NCI-H510A (cell line): ENCODE measurements at places on chromosomes 1 and 21.

DNA sequence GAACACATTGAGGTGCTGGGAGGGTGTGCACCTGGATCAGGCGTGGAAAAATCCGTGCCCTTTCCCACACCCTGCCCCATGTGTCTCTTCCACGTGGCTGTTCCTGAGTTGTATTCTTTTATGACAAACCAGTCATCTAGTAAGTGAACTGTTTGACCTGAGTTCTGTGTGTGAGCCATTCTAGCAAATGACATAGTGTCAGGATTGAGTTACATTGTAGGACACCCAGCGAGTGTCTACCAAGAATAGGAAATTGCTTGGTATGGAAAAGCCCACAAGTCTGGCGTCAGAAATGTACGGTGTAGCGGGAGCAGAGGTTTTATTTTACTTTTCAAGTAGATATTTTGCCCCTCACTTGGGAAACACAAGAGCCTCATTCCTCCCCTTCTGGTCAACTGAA, 1.2 kb upstream of the MRAP start:
- no peak for DNase-seq

GRCh38 chr1:209983953-209984352, 45.9 kb downstream of the SYT14 start:
- no peak for DNase-seq

DNA sequence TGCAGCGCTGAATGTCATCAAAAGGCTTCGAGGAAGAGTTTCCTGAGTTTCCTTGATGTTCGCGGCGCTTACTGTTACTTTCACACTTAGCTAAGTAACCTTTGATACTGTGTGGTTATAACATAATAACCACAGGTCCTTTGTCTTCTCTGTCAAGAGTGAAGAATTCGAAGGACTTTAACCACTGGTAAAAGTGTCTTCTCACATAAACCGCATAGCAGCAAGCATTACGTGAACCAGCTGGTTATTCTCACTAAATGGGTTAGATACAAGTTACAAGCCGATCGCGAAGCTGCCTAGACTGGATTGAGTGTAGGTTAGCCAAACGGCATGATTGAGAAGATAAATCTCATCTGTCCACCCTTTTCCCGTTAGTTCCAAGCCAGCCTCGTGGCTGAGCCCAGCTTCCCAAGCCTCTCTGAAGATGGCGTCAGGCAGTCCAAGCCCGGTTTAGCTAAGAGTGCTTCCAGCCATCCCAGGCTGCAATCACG, 18.3 kb upstream of the IFNGR2 start:
- DNase-seq = no peak

DNA sequence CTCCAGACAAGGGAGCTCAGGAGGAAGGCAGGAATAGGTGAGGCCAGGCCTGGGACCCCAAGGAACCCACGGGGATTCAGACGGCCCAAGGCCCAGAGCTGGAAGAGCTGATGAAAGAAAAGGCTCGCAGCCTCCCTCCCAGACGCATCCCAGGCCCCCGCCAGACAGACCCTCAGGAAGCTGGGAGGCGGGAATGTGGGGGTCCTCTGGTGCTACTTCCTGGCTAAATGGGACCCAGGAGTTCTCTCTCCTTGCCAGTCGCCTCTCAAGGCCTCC, 430 bp downstream of the FBXO2 start:
- DNase-seq = no peak

- no peak for DNase-seq
Measured at GRCh38 chr1:61231795-61232194, 149.4 kb downstream of the NFIA start.

DNA sequence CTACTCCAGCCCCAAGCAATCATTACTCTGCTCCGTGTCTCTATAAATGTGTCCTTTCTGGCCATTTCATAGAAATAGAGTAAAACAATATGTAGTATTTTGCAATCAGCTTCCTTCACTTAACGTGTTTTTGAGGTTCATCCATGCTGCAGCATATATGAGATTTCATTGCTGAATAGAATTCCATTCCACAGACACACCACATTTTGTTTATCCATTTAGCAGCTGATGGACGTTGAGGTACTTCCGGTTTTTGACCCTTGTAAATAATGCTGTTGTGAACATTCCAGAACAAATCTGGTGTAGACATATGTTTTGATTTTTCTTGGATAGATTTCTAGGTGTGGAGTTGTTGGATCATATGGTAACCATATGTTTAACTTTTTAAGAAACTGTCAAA, 30.7 kb downstream of the ADAM30 start:
- no peak for DNase-seq
